ENCODE measurements at places on chromosomes 5 and 9.
A peak's percentile ranks its signal among the peaks of the same experiment; 100 is the strongest.

GRCh38 chr5:56481428-56482357 lies 248.6 kb upstream of the ANKRD55 start:
- peak; percentile 55 for DNase-seq

DNA sequence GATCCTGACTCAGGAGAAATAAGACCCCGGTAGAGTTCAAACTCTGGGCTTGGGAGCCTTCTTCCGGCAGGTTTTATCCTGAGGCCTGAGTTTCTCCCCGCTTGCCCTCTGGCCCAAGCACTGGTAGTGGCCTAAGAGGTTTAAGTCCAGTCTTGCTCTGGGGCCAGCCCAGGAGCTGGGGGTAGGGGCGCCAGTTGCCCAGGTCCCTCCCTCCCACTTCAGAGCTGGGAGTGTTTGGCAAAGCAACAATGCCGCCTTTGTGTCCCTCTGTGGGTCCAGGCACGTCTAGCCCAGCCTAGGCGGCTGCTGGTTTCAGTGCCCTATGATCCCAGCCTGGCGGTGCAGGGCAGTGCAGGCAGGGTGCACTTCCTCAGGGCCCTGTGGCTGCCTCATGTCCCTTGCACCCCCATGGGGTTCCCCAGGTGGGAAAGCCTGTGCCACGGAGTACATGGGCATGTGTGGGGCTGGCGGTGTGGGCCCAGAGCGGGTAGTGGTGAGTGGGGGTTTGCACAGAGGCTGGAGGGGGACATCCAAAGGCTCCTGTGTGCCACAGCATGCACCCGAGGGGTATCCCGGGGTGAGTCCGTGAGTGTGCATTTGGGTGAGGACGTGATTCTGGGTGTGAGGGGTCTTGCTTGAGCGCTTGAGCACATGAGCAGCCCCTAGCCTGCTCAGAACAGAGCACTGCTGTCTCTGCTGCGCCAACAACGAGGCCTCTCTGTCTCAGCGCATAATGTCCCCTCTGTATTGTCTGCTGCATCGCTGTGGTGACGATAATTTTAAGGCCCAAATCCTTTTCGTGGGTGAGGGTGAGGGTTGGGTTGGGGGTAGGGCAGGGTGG lies 61.7 kb upstream of the PSD2 start:
- no peak for DNase-seq

DNA sequence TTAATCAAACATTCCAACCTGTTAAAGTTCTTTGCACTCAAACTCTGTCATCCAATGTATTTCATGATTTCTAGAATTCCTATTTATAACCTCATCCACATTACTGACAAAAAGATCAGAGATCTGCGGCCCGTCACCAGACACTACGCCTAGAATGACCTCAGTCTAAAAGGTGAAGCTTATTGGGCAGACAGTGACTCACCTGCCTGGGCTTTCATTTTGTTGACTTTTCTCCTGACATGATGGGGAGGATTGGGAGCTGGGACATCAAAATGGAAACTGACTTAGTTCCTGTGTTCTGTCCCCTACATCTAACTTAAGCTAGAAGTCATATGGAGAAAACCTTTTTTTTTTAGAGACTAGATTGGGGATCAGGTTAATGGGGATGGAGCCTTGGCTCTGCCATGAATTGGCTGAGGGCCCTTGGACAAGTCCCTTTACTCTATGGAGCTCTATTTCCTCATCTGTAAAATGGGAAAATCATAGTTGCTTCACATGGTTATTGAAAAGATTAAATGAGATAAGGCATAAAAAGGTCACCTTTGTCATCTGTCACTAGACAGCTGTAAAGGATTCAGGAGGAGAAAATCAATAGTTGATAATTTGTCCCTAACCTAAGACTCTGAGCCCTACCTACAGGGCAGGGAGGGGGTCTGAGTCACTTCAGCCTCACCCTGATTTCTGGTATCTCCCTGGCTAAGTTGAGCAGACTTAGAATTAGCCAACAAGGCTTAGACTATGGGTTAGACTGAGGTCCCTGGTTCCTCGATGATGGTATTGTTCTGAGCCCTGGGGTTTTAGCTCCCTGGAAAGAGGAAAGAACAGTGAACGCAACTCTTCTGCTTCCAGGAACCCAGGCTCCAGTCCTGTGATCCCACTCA lies 224.8 kb upstream of the TBC1D2 start:
- DNase-seq: no peak

DNA sequence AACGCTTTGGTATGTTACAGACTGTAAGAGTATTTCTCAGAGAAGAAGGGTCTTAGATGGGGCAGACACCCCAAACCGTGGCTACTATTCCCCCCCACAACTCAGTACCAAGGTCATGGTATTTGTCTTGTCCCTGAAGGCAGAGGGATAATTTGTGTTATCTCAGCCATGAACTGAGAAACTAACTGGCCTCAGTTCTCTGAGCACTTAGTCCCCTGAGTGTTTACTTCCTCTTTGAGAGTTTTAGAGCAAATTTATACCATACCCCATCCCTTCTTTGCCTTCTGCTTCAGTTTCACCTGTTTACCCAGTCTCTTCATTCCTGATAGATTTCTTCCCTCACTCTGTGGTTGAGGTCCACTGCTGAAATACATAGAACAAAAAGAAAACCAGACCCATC lies 183.9 kb downstream of the LRRC70 start:
- DNase-seq: no peak

- peak; percentile 57 for DNase-seq
Observed at GRCh38 chr9:96317335-96317980, 15.5 kb upstream of the HSD17B3 start.

- DNase-seq: no peak
Observed at GRCh38 chr5:68299105-68299504, 83.5 kb downstream of the PIK3R1 start.

- no peak for DNase-seq
Observed at GRCh38 chr5:57476601-57477056, 6.0 kb downstream of the ACTBL2 start.

DNA sequence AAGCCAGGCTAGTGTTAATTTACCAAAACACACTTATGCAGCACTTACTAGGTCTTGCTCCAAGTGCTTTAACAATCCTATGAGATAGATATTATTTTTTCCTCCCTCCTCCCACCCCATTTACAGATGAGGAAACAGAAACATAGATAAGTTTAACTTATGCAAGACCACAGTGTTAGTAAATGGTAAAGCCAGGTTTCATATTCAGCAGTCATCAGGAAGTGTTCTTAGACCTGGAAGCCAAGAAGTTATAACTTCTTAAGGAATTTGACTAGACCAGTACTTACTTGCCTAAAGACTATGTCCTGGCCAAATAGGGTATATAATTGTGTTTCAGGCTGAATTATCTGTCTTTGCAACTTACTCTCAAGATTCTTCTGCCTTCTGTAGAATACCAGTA lies 15.9 kb downstream of the ABHD17B start:
- DNase-seq: peak; percentile 19

DNA sequence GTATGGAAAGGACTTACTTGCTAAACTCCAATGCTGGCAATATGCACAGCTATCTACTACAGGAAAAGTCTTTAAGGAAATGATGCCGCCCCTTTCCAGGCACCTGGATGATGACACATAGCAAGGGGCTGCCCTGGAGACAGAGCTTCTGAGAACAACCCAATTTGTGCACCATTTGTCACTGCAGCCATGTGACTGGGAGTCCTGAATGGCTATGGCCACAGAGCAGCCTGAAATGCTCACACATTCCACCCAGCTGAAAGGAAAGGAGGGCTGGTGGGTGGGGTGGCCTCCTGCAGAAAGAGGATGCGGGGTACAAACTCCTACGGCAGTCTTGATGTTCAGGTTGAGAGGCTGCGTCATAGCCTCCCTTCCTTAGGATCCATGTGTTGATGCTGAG lies 70.1 kb upstream of the FSTL4 start:
- DNase-seq: no peak

DNA sequence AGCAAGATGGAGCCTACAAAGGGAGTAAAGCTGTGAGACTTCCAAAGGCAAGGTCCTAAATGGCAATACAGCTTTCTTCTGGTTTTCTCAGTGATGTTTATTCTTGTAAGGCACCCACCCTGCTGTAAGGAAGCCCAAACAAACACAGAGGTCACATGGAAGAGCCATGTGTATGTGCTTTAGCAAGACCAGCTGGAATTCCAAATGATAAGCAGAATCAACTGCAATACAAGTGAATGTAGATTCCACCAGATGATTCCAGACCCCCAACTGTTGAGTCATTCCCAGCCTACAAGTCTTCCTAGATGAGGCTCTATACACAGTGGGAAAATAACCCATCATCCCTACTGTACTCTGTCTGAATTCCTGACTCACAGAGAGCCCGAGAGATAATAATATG lies 122.8 kb downstream of the DEPDC1B start:
- DNase-seq: no peak

DNA sequence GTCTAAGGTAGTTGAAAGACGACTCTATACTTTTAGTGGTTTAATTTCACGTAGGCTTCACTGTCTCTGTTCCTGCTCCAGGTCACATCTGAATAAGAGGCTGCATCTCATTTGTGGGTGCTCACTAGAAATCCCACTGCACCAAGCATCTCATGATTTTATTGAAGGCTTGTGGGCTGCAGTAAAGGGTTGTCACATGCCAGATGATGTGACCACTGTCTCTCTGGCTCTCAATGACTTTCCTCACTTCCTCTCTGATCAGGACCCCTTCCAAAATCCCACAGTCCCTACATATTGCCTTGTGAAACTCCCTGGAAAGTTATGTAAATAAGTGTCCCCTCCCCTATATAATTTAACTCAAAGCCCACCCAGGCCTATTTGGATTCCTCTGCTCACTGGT lies 8.9 kb upstream of the ZCCHC10 start:
- peak; percentile 35 for DNase-seq

DNA sequence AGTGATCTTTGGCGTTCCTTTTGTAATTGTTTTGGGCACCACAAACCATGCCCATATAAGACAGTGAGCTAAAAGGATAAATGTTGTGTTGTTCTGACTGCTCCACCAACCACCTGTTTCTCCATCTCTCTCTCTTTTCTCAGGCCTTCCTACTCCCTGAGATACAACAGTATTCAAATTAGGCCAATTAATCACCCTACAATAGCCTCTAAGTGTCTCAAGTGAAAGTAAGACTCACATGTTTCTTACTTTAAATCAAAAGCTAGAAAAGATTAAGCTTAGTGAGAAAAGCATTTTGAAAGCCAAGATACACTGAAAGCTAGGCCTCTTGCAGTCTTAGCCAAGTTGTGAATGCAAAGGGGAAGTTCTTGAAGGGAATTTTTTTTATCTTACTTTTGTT lies 268.8 kb upstream of the NREP start:
- DNase-seq: no peak

DNA sequence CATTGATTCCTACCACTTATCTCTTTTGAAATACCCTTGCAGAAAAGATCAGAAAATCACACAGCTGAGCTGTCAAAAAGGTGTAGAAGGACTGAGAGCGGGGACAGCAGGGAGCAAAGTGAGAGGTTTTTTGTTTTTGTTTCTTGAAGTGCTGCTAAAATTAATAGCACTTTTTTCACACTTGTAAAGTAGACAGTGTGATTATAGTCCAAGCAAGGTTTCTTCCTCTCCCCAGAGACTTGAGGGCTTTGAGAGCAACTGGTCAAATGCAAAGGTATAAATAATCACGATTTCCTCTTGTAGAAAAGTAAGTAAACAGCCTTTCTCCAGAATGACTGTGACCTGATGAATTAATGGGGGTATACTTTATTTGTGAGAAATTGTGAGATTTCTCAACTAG lies 326.9 kb downstream of the ZNF608 start:
- no peak for DNase-seq

- DNase-seq: no peak
Observed at GRCh38 chr5:131609774-131610173, 25.3 kb downstream of the RAPGEF6 start.

- peak; percentile 46 for DNase-seq
Observed at GRCh38 chr9:69932901-69933300, 110.7 kb upstream of the MAMDC2 start.

- no peak for DNase-seq
Observed at GRCh38 chr9:132236662-132237311, 74.9 kb downstream of the NTNG2 start.

DNA sequence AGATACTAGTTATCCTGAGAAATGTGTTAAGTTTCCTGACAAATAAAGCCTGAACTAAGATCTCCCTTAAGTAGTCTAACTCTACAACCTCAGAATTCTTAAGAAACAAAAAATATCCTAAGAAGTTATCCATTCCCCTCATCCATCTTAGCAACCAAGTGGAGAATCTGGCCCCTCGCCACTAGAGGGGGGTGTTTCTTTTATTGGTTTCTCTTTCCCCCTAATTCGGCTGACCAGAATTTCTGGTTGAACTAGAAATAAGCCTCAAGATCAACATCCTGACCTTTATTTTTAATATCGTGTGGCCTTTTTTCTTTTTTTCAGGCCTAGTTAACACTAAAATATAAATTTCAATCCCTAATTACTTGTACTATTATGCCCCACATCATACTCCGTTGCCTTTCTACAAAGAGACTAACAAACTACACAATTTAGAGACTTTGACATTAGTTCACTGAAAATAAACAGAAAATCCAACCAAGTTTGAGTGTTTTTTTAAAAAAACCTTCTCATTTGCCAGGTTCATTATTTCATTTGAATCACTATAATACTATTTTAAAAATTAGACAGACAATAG lies 14.3 kb upstream of the NR4A3 start:
- peak; percentile 87 for DNase-seq

DNA sequence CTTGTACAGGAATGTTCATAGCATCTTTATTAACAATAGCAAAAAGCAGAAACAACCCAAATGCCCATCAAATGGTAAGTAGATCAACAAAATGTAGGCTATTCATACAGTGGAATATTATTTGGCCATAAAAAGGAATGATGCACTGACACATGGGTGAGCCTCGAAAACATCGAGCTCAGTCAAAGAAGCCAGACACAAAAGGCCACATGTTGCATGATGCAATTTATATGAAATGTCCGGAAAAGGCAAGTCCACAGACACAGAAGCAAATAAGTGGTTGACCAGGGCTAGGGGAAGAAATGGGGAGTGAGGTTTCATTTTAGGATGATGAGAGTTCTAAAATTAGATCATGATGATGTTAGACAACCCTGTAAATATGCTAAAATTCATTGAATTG lies 16.5 kb upstream of the SLC2A8 start:
- no peak for DNase-seq

- no peak for DNase-seq
Observed at GRCh38 chr5:96563816-96564215, 98.4 kb upstream of the CAST start.
